ENCODE measurements at places on chromosomes 5 and 9. TPM values are rescaled to one million over a fixed set of nuclear protein-coding genes. Genes with fewer than 3 reads are reported as not detected.
A peak's percentile ranks its signal among the peaks of the same experiment; 100 is the strongest.

FBXW2 gene
- 34.0 TPM for polyA plus RNA-seq

C5 gene
- polyA plus RNA-seq: 0.25 TPM

LCN10 gene
- not detected for polyA plus RNA-seq

ANKRD31 gene
- not detected for polyA plus RNA-seq

IFNA13 gene
- not detected for polyA plus RNA-seq

NKD2 gene
- polyA plus RNA-seq: not detected

OR1Q1 gene
- not detected for polyA plus RNA-seq

SPATA31E1 gene
- not detected for polyA plus RNA-seq

FCHO2 gene
- 3.4 TPM for polyA plus RNA-seq

MAMDC4 gene
- not detected for polyA plus RNA-seq

PCDH12 gene
- polyA plus RNA-seq: 0.18 TPM

DDX46 gene
- polyA plus RNA-seq: 28.2 TPM

DNA sequence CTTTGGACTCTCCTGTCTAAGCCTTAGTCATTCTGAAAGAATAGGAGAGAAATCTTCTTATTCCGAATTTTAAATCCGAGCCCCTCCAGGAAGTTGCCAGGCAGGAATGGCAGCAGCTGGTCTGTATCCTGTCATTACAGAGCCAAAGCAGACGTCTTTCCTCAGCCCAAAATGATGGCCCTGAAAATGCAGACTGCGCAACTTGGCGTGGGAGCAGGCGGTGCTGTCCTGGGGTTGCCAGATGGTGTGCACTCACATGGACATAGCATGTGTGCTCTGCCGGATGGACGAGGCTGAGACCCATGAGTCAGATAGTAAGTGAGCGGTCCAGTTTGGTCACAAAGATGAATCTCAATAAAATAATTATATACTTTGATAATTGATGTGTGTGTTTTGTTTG, 410.4 kb downstream of the KCTD16 start:
- DNase-seq: no peak

DNA sequence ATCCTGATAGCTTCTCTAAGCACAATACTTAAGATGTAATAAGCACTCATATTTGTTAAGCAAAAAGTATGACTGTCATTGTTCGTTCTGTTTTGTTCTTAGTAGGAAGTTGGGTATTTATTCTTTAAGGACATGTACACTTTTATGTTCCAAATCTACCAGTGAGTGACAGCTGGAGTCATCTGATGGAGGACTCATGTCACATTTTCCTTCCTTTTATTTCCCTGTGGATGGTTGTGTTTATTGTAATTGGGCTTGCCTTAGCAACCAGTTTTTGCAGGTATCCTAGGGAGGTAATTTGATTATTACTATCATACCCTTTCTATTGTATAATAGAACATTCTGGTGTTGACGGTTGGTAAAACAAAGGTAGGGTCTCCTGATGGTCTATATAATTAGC, 145.7 kb downstream of the ZSWIM6 start:
- DNase-seq: no peak

DNA sequence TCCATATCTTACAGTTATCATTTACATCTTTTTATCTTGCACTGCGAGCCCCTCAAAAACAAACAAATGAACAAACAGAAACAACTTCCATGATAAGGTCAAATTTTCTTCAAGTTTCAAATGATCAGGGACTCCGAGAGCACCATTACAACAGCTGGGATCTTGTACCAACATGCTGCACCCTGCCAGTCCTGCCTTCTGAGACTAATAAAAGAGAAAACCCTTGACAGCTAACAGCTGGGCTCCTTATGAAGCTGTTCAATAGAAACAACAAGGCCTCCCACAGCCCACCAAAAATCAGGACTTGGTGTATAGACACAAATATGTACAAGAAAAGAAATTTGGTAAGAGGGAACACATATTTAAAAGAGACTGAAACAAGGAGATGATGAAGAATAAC, 985.3 kb upstream of the DMAC1 start:
- no peak for DNase-seq

GRCh38 chr5:50320131-50320749, 120.8 kb downstream of the EMB start:
- no peak for DNase-seq

- DNase-seq: no peak
Observed at GRCh38 chr5:180873615-180874520, 12.8 kb upstream of the ZFP62 start.

- DNase-seq: no peak
Observed at GRCh38 chr5:129082225-129083136, 12.1 kb upstream of the ISOC1 start.

DNA sequence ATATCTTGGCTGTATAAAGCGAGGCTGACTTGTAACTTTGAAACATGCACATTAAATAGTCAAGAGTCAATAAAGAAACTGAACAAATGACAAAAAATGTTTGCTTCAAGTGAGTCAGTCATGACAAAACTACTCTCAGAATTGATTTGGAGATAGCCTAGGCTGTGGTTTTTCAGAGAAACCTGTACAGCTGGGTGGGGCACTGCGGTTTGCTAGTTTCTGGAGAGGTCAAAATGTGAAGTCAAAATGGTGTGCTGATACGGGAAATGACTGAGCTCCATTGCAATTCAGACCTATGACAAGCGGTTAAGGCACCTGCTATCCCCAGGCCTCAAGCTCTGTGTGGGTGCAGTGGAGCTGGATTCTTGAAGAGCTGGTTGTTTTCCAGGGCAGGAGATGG, 10.3 kb upstream of the CD180 start:
- peak; percentile 78 for DNase-seq

GRCh38 chr5:142671801-142672200, 14.1 kb downstream of the FGF1 start:
- DNase-seq: no peak

- no peak for DNase-seq
Observed at GRCh38 chr9:124500796-124501611, 6.2 kb downstream of the NR5A1 start.

DNA sequence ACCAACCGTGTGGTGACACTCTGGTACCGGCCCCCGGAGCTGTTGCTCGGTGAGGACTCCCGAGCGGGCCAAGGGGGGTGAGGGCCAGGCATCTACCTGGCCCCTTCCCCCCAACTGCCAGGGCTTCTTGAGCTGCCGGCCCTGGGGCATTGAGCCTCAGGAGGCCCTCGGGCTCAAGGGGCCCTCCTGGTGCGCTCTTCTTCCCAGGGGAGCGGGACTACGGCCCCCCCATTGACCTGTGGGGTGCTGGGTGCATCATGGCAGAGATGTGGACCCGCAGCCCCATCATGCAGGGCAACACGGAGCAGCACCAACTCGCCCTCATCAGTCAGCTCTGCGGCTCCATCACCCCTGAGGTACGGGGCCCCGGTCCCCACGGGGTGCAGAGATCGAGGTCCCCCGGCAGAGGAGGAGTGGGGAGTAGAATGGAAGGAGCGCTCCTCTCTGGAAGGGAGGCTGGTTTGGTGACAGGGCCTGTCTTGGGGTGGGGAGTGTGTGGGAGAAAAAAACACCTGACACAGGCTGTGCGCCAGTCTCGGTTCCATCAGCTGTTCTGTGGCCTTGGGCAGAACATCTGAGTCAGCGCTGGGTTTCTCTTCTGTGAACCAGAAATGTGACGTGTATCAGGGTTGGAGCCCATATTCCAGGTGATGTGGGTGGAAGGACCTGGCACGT, 2.6 kb downstream of the CDK9 start:
- DNase-seq: no peak

Data from immature natural killer cell (primary cell).